SIG-M5 (cell line): ENCODE measurements at places on chromosomes 2 and 18.

DNA sequence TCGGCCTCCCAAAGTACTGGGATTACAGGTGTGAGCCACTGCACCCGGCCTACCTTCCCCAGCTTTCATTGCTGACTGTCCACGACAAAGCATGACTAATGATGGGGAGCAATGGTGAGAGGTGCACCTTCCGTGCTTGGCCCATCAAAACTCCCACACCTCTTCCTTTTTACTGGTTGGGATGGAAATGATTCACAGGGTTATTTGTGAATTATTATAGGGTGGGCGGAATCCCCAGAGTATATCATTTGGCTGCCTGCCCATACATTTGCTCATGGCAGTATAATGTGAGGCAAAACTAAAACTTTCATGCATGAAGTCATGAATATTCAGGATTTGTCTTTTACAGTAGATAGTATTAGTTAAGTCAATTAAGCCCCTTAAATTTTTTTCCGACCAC is 334.2 kb upstream of the NETO1 start:
- no peak for DNase-seq

GRCh38 chr2:201471732-201472393 is 20.3 kb downstream of the STRADB start:
- DNase-seq: no peak

GRCh38 chr18:55582325-55582724 is 5.7 kb downstream of the TCF4 start:
- no peak for DNase-seq

- DNase-seq: no peak
These were observed 699.6 kb downstream of the NYAP2 start for GRCh38 chr2:226098861-226099745.

DNA sequence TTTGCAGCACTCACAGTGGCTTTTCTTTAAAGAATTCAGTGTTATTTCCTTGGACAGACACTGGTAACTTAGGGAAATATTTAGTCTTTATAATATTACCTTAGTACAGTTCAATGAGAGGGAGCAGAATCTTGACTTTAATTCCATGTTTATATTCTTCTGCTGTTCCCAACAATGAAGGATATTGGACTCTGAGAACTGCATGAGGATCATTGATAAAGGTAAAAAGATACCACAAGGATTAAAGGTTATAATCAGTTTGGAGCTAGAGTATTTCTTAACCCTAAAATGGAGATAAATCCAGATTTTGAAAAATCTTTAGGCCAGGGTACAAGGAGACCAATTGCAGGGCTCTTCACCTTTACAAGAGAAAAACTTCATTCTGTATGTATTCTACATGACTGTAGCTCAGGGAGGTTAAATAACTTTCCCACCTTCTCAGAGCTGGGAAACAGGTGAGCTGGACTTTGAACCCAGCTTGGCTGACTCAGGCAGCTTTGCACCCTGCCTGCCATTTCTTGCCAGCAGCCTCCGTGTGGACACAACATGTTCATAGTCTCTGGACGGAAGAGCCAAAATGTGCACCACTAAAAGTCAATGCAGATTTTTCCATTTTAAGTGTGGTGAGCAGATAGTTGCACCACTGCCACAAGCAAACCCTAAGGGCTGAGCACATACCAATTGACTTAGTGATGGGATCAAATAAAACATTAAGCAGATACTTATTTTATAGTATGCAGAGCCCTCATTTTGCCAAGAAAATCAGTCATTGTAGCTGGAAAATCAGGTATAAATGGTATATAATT is 26.7 kb downstream of the UPP2 start:
- no peak for DNase-seq

DNA sequence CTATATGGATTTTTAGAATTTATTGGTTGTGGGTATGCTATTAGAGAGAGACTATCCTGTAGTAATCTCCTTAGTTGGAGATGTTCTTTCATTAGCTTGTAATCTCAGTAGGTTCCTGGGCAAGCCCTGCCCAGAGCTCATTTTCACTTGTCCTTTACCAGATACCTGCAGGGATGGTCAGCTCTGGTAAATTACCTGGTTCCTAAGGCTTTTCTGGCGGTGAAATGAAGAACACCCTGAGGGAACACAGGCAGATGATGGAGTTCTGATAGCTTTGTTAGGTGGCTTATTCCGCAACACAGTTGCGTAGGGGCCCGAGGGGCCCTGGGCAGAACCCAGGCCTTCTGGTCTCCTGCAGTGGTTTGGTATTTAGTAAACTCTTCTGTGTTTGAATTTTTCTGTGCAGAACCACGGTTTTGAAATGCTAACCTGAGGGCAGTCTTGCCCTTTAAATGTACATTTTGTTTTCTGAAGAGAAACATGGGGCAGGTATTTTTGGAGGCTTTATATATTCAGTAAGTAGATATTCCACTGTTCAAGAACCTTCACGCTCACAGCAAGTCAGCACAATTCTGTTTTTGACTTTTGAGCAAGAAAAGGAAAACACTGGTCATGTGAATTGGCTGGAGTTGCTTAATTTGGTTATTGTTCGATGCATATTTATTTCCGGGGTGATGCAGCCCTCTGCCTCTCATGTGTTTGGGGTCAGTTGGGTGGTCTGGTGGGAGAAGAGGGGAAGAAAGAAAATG is 22.4 kb downstream of the ZNF532 start:
- no peak for DNase-seq
